ENCODE measurements at places on chromosomes 5 and 9. TPM values are rescaled to one million over a fixed set of nuclear protein-coding genes. Genes with fewer than 3 reads are reported as not detected.

DNA sequence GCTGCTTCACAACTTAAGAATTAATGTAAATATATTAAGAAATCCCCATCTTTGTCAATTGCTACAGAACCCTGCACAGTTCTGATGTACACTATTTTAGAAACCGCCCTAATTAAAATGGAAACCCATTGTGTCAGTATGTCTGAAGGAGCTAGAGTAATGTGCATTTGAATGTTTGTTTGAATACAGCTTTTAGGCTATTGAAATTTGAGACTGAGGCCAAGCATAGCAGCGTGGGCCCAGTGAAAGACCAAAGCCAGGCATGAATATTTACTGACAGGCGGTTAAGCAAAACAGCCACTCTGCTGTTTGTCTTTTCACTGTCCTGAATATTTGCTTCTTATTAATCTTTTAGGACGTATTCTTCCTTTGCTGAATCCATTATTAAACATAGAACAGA is 252.3 kb downstream of the IZUMO3 start:
- no peak for DNase-seq

DNA sequence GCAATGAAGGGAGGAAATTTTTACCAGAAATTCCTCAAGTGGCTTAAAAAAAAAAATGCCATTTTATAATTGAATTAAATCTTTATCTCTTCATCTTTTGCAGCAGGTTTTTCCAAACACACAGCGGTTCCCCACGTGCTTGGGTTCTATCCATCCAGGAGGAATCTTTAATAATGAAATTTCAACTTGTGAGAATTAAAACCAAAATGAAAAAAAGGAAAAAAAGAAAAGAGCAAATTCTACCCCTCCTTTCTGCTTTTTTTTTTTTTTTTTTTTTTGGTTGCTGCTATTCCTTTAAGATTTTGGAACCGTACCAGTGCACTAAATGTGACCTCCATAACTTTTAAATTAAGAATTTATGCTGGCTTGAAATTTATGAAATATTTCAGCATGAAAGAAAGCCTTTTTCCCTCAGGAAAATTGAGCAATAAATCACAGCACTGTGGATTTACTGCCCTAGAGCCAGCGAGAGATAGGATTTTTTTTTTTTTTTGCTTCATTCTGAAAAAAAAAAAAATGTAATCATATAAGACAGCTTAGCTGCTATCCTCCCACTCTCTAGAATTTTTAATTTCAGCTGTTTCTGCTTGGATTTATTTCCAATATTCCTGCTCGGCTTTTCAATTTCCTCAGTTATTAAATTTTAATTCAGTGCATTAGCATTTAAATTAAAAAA is 88.5 kb downstream of the ZNF618 start:
- DNase-seq = no peak

Gene PCDHB13
- polyA plus RNA-seq = not detected

DNA sequence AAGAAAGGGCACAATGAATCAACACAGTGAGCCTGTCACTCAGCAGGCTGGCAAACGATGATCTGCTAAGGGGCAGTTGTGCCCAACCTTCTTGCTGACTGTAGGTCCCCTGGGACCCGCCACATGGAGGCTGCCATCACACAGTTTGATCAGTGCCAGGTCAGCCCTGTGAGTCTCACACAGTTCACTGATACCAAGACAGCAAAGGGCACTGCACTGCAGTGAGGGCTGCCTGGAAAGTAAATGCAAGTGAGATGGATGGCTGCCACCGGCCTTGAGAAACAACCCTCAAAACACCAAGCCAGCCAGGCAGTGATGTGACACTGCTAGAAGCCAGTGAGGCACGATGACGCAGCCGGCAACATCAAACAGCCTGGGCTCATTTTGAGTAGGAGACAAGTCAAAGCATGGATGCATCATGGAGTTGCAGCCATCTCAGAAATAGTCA is 30.3 kb downstream of the FOXD1 start:
- no peak for DNase-seq

GRCh38 chr9:137485343-137486140 is 26.4 kb upstream of the NSMF start:
- DNase-seq = no peak

Gene HNRNPA0
- 17.9 TPM for polyA plus RNA-seq

Gene JAK2
- polyA plus RNA-seq = 1.9 TPM

DNA sequence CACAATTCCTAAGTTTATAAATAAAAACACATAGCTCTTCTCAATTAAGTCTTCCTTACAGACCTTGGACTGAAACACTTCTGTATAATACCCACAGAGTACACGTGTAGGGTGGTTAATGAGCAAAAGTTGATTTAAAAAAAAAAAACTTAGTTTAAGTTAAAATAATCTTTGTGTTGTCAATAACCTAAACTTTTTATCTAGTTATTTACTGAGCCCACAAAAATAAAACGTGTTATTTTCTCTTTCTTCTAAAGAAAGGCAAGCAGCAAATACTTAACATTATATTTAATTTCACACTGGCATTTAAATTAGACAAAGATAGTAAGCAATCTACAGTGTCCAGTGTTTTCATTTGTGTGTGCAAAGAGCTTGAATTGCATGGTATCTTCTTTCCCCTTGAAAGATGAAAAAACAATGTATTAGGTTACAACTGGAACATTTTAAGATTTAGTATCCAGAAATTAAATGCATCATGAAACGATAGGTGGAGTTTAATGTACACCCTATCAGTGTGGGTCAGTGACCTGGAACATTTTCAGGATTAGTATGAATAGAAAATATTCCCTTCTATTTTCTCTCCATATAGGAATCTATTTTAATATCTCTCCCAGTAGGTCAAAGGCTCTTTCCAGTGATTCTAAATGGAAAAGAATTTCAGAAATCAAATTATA is 1014.8 kb downstream of the NR2F1-AS1 start:
- no peak for DNase-seq

GRCh38 chr5:126348855-126349635 is 74.2 kb upstream of the GRAMD2B start:
- no peak for DNase-seq

- DNase-seq = no peak
Observed at GRCh38 chr5:97846643-97847042, 663.6 kb upstream of the RIOK2 start.

DNA sequence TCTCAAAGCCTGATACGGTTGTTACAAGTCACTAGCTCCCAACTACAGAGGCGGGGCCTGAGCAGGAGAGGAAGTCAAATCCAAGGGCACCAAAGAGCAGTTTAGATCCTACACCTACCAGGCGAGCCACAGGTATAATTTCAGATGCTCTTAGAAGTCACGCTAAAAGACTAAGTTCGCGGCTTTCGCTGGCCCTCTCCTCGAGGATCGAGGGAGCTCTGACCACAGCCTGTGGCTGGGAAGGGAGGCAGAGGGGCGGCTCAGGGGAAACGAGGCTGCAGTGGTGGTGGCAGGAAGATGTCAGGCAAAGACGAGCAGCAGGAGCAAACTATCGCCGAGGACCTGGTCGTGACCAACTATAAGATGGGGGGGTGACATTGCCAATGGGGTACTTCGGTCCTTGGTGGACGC is 48.6 kb downstream of the SEMA4D start:
- no peak for DNase-seq

GRCh38 chr9:128683340-128684064 is 5.5 kb upstream of the SET start:
- no peak for DNase-seq

DNA sequence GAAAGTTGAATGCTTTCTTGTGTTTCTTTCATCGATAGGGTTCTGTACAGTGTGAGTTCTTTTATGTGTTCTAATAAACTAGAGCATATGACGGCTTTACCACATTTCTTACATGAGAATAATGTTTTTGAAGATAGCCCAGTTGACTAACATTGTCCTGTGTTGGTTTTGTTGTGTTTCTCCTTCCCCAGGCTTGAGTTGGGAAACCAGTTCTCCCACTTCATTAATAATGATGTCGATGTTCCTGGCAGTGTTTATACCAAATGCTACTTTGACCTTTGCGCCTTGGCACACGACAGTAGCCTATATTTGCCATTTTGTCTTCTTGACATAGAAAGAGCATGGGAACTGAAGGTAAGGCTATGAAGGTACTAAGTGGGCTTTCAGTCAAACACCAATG is 14.4 kb upstream of the ZNF782 start:
- no peak for DNase-seq

GRCh38 chr5:32869216-32869615 is 158.1 kb downstream of the NPR3 start:
- DNase-seq = no peak

DNA sequence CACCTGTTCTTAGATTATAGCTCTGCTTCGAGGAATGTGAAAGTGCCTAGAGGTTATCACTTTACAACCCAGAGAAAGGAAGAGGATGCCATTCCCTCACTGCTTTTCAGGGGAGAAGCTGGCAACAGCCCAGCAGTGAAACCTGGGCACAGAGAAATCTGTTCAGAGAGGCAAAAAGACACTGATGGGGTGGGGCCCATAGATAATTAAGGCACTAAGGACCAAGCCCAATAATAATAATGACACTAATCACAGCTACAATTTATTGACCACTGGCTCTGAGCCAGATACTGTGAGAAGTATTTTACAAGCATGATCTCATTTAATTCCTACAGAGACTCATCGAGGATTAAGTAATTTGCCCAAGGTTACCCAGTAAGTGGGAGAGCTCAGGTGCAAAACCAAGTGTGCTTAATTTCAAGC is 168.3 kb downstream of the PIK3R1 start:
- no peak for DNase-seq

GRCh38 chr9:841371-842209 is at the start of gene DMRT1:
Gene DMRT1, plus strand, starts transcription at chr9:841697. Its CDS starts 142 bp downstream, at chr9:841839.
- DNase-seq = no peak

GRCh38 chr5:32332966-32333365 is 20.2 kb upstream of the MTMR12 start:
- no peak for DNase-seq

- DNase-seq = no peak
Observed at GRCh38 chr5:107466233-107466769, 204.4 kb downstream of the EFNA5 start.

GRCh38 chr5:91318724-91319123 is 64.4 kb downstream of the ARRDC3 start:
- DNase-seq = peak; percentile 7

GRCh38 chr5:7867260-7867659 is 1.6 kb downstream of the FASTKD3 start:
- DNase-seq = no peak

DNA sequence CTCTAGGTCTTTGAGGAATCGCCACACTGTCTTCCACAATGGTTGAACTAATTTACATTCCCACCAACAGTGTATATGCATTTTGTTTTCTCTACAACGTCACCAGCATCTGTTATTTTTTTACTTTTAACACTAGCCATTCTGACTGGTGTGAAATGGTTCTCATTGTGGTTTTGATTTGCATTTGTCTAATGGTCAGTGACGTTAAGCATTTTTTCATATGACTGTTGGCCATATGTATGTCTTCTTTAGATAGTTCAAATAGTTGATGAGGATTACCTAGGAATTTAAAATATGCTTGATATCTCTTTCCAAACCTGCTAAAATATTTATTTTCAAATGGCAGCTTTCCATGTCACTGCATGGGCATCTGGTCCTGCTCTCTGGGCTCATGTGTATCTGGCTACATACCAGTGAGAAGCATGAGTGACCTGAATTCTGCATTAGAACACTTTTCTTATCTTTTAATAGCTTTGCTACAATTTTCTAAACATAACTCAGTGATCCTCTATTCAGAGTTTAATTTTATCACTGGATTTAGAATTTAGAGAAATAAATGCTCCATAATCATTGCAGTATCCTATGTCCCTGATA is 95.8 kb upstream of the ADAMTS16 start:
- no peak for DNase-seq

Gene HMMR
- not detected for polyA plus RNA-seq

- no peak for DNase-seq
Observed at GRCh38 chr9:113570749-113571711, 107.5 kb downstream of the RGS3 start.

GRCh38 chr9:104927216-104927911 is 591 bp downstream of the ABCA1 start:
- DNase-seq = no peak

Gene TPM2
- polyA plus RNA-seq = 0.34 TPM

Gene LCN12
- not detected for polyA plus RNA-seq

- DNase-seq = no peak
Observed at GRCh38 chr5:82879089-82879488, 198.1 kb downstream of the TMEM167A start.

DNA sequence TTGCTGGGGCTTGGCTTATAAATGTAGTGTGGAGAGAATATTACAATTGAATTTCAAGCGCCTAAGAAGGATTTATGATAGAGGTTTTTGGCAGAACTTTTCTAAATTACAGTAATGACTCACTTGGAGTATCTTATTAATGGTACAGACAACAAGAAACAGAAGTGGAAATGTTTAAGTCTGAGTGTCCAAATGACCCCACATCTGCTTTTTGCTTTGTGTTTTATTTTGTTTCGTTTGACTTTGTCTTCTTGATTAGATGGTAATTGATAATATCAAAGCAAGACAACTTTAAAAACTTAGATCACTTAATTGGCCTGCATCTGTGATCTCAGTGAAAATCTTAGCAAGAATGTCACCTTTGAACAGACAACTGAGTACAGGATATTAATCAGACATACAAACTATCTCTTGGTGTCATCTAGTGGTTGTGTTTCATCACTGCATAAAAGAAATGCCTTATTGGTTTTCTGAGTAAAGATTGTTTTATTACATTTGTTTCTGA is 577.4 kb downstream of the ISL1 start:
- no peak for DNase-seq

DNA sequence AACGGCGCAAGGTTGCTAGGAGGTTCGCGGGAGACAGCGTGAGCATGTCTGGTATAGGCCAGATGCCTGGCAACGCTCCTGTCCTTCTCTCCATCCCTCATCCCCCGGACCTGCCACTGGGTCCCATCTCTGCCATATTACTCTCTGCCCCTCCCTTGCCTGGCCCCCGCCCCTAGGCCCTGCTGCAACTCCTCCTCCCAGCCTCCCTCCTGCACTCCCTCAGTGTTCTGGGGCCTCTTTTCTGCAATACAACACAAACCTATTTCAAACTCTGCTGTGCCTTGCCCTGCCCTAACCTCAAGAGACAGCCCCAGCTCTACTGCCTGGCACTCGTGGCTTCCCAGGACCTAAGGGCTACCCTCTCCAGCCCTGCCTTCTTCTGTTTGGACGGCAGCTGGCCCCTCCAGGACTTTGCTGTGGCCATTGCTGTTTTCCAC is 8.9 kb upstream of the DBN1 start:
- DNase-seq = no peak

Gene CDO1
- polyA plus RNA-seq = not detected

Gene SPRY4
- polyA plus RNA-seq = not detected

DNA sequence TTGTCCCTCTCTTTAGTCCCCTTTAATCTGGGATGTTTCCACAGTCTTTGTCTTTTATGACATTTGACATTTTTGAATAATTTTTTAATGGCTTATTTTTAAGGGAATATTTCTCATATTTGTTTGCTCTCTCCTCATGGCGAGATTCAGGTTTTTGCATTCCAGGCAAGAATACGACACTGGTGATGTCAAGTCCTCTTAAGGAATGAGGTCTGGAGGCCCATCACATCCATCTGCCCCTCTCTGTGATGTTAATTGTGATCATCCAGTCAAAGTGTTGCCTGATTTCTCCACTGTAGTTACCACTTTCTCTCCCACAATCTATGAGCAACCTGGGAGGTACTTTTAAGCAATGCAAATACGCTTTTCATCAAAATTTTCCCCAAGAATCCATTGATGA is 193.2 kb downstream of the MAST4 start:
- no peak for DNase-seq

Gene SLC34A1
- not detected for polyA plus RNA-seq

Data from naive thymus-derived CD8-positive, alpha-beta T cell (primary cell).